ENCODE measurements at places on chromosomes 7 and 10.

GRCh38 chr7:103048833-103049232 lies 25.8 kb downstream of the FBXL13 start:
- H3K4me3 ChIP-seq = no peak overlapping the region
- no peaks in the 10 kb centered on the region for H3K4me1 ChIP-seq
- no peaks in the 10 kb centered on the region for H3K27me3 ChIP-seq
- no peak for DNase-seq
- H3K27ac ChIP-seq = no peak overlapping the region

GRCh38 chr10:115772606-115773005 lies 500.4 kb downstream of the GFRA1 start:
- H3K4me1 ChIP-seq = no peaks in the 10 kb centered on the region
- no peak overlapping the region for H3K4me3 ChIP-seq
- no peak for DNase-seq
- H3K27ac ChIP-seq = no peak overlapping the region
- no peaks in the 10 kb centered on the region for H3K36me3 ChIP-seq

GRCh38 chr7:77310982-77311381 lies 105.2 kb downstream of the GSAP start:
- peaks cover 6% of the 10 kb centered on the region for H3K36me3 ChIP-seq
- no peaks in the 10 kb centered on the region for H3K27me3 ChIP-seq
- H3K27ac ChIP-seq = no peak overlapping the region
- no peaks in the 10 kb centered on the region for H3K4me1 ChIP-seq
- no peak overlapping the region for H3K4me3 ChIP-seq

- no peak overlapping the region for H3K27ac ChIP-seq
- no peaks in the 10 kb centered on the region for H3K4me1 ChIP-seq
- H3K36me3 ChIP-seq = no peaks in the 10 kb centered on the region
- H3K27me3 ChIP-seq = no peaks in the 10 kb centered on the region
Observed at GRCh38 chr10:129102906-129103693, 363.9 kb upstream of the MGMT start.

DNA sequence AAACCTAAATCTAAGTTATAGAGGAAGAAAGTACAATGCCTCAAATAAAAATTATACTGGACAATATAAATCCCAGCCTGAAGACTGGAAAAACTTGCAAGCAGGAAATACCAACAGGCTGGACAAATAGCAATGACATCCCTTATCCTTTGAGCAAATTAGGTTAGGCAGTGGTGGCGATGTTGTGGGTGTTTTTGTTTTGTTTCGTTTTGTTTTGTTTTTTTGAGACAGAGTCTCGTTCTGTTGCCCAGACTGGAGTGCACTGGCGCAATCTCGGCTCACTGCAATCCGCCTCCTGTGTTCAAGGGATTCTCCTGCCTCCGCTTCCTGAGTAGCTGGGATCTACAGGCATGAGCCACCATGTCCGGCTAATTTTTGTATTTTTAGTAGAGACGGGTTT lies 57.3 kb upstream of the TES start:
- H3K36me3 ChIP-seq = no peaks in the 10 kb centered on the region
- DNase-seq = no peak
- H3K27me3 ChIP-seq = no peaks in the 10 kb centered on the region
- no peak overlapping the region for H3K4me3 ChIP-seq
- H3K4me1 ChIP-seq = no peaks in the 10 kb centered on the region

GRCh38 chr10:69403519-69403918 lies 13.2 kb downstream of the TACR2 start:
- no peak overlapping the region for H3K4me3 ChIP-seq
- no peak for DNase-seq
- no peak overlapping the region for H3K27ac ChIP-seq
- peaks cover 74% of the 10 kb centered on the region for H3K36me3 ChIP-seq
- no peaks in the 10 kb centered on the region for H3K27me3 ChIP-seq

DNA sequence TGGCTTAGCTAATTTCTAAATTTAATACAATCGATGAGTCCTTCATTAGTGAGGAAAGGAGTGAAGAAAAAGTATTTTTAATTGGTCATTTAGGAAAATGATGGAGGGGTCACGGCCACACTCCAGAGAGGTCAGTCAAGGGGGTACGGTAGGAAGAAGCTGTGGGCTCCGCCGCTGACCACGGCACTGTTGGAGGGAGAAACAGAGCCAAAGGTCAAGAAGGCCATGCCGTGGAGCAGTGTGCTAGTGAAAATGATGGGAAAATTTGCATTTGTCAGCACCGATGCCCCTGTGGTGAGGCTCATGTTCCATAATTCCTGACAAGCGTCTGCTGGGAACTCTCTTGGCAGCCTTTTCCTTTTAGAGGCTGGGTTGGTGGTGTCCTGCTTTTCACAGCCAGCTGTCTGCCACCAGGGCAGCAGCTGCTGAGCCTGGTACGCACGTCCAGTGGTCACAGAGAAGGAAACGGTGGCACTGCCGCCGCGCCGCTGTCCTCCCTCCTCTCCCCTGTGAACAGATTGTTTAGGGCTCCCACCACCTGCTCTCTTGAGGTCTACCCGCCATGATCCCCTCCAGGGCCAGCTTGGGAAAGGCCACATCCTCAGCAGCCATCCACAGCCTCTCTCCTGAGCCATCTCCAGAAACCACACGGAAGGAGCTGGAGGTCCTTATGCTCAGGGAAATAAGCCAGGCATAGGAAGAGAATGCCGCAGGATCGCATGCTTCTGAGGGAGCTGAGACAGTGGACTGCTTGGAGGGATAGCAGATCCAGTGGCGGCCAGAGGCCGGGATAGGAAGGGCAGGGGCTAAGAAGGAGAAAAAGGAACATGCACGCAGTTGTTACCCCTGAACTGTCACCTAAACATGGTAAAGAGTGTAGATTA lies 263.7 kb upstream of the PPP2R2D start:
- no peak overlapping the region for H3K27ac ChIP-seq
- no peak overlapping the region for H3K4me3 ChIP-seq
- H3K4me1 ChIP-seq = peaks cover 6% of the 10 kb centered on the region
- no peaks in the 10 kb centered on the region for H3K36me3 ChIP-seq
- no peak for DNase-seq

All from stomach (tissue), 19 donors.